ENCODE measurements at places on chromosomes 12 and 14. TPM values are rescaled to one million over a fixed set of nuclear protein-coding genes. Genes with fewer than 3 reads are reported as not detected.

DNA sequence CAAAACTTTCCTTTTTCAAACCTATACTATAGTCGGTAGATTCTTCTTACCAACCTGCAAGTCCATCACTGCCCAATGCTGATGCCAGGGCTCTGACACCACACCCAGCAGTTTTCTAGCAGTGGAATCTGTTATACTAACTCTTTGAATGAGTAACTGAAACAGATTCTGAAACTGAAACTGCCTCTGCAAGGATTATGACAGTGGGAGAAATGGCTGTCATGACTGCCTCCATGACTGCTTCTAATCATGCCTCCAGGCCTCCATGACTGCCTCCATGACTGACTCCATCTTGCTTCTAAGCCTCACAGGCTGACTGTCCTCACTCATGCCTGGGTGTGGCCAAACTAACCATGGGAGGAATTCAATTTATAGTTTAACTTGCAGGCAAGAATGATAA is 29.4 kb upstream of the OXA1L start:
- H3K4me3 ChIP-seq, result no peak overlapping the region
- no peaks in the 10 kb centered on the region for H3K27me3 ChIP-seq
- H3K27ac ChIP-seq, result no peak overlapping the region
- H3K4me1 ChIP-seq, result peaks cover 25% of the 10 kb centered on the region

DNA sequence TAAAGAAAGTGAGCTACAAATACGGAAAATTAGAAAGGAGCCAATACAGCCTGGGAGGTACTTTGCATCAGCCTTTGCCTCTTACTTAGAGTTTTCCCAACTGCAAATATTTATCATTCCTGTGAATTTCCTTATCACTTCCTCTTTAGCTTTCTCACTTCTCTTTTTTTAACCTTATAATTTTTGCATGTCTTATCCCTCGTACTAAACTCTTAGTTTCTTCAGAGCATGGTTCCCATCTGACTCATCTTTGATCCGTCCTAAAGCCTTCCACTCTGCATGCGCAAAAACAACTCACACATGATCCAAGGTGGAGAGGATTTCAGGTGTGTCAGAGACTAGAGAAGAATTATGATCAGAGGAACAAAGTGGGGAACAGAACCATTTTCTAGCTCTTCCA is 9.6 kb upstream of the SNAPC1 start:
- peaks cover 36% of the 10 kb centered on the region for H3K4me1 ChIP-seq
- H3K27me3 ChIP-seq, result no peaks in the 10 kb centered on the region
- no peaks in the 10 kb centered on the region for H3K36me3 ChIP-seq
- H3K4me3 ChIP-seq, result no peak overlapping the region
- peak; percentile 32 for DNase-seq
- H3K27ac ChIP-seq, result no peak overlapping the region

DNA sequence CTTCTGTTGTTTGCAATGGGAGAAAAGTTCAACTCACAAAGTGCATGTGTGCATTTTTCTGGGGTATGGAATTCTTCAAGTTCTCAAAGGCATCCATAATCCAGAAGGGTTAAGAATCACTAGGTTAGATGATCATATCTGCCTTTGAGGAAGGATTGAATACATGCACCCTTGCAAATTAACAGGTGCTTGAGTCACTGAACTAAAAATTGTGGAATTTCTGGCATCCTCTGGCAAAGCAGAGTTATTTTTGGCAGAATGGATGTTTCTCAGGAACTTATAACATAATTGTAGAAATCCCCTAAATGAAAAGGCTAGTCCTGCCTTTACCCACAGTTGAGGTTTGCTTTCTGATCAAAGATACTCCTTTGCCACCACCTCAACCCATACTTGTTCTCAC is 136.5 kb upstream of the DYRK2 start:
- H3K27me3 ChIP-seq, result no peaks in the 10 kb centered on the region
- H3K36me3 ChIP-seq, result no peaks in the 10 kb centered on the region
- no peaks in the 10 kb centered on the region for H3K4me1 ChIP-seq

DNA sequence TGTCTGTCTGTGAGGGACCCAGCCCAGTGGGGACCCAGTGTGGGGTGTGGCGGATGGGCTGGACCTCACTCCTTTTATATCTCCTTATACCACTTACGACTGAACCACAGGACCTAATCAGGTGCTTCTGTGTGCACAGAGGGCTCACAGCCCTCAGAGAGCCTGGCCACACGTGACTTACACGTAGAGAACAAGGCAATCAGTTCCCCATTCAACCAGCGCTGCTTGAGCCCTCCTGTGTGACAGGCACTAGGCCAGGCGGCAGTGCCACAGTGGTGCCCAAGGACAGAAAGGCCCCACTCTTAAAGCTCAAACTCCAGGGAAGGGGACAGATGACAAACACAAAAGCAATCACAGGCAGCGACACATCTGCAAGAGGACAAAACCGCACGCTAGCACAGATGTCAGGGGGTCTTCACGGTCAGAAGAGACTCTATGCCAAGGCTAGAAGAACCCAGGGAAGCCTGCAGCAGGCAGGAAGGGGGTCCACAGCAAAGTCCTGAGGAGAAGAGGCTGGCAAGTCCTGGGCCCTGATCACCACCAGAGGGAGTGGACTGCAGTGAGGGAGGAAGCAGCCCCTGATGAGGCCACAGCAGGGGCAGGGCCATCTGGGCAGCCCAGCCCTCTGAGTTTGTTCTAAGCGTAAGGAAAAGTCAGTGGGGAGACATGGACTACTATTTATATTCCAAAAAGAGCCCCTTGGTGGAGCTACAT is 39.3 kb downstream of the SETD3 start:
- DNase-seq, result no peak
- peaks cover 3% of the 10 kb centered on the region for H3K36me3 ChIP-seq
- H3K27me3 ChIP-seq, result no peaks in the 10 kb centered on the region
- H3K4me1 ChIP-seq, result peaks cover 6% of the 10 kb centered on the region

- no peak overlapping the region for H3K27ac ChIP-seq
- DNase-seq, result no peak
- no peaks in the 10 kb centered on the region for H3K36me3 ChIP-seq
- H3K4me1 ChIP-seq, result no peaks in the 10 kb centered on the region
- no peak overlapping the region for H3K4me3 ChIP-seq
These were observed 1.4 kb upstream of the TMEM132C start for GRCh38 chr12:128265566-128265965.

GRCh38 chr12:119247720-119248043 is 69.0 kb downstream of the HSPB8 start:
- no peak overlapping the region for H3K4me3 ChIP-seq
- no peaks in the 10 kb centered on the region for H3K27me3 ChIP-seq
- H3K27ac ChIP-seq, result no peak overlapping the region

DNA sequence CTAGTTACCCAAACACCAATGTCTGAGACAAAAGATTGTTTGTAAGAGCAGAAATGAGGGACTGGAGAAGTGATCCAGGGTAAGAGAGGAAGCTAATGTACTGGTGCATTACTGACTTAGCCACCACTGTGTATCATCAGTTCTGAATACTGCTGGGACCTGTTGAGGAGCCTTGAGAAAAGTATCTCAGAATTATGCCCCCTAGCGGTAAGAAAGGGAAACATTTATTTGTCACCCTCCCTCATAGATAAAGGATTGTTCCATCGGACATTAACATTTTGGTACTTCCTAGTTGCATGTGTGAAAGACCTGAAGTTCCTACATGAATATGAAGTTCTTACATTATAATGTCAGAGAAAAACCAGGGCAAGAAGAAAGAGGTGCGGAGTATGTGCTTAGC is 612.5 kb downstream of the FSCB start:
- no peak overlapping the region for H3K4me3 ChIP-seq
- H3K4me1 ChIP-seq, result no peaks in the 10 kb centered on the region
- H3K27me3 ChIP-seq, result no peaks in the 10 kb centered on the region
- DNase-seq, result no peak
- no peak overlapping the region for H3K27ac ChIP-seq

DNA sequence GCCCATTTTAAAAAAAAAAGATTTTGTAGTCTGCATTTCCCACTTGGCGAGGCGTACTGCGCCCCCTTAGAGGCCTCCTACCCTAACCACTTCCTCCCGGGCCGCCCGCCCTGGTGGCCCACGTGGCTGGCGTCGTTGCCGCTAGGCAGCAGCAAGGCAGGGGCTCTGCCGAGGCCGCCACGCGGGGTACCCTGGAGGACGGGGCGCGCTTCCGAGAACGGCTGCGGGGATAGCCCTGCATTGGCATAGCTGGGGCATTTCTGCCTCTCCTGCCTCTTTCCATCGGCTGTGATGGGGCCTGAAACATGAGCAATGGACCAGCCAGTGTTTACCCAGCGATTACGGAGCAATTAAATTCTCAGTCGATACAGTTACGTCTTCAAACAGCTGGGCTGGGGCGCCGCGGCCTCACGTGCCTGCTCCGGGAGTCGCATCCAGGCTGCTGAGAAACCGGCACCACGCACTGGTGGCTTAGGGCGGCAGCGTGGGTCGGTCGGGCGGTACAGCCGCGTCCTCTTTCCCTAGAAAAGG is 38.0 kb downstream of the IQSEC3 start:
- DNase-seq, result no peak
- no peaks in the 10 kb centered on the region for H3K4me1 ChIP-seq
- no peak overlapping the region for H3K27ac ChIP-seq
- H3K36me3 ChIP-seq, result no peaks in the 10 kb centered on the region
- no peak overlapping the region for H3K4me3 ChIP-seq

- H3K36me3 ChIP-seq, result no peaks in the 10 kb centered on the region
- H3K27me3 ChIP-seq, result no peaks in the 10 kb centered on the region
- H3K4me3 ChIP-seq, result no peak overlapping the region
- no peak overlapping the region for H3K27ac ChIP-seq
- peak; percentile 42 for DNase-seq
- H3K4me1 ChIP-seq, result no peaks in the 10 kb centered on the region
These were observed 43.0 kb upstream of the GLIPR1 start for GRCh38 chr12:75437564-75437963.

GRCh38 chr12:105338966-105339365 is 8.5 kb downstream of the C12orf75 start:
- H3K27me3 ChIP-seq, result no peaks in the 10 kb centered on the region
- peaks cover 7% of the 10 kb centered on the region for H3K4me1 ChIP-seq
- H3K4me3 ChIP-seq, result no peak overlapping the region
- DNase-seq, result no peak

DNA sequence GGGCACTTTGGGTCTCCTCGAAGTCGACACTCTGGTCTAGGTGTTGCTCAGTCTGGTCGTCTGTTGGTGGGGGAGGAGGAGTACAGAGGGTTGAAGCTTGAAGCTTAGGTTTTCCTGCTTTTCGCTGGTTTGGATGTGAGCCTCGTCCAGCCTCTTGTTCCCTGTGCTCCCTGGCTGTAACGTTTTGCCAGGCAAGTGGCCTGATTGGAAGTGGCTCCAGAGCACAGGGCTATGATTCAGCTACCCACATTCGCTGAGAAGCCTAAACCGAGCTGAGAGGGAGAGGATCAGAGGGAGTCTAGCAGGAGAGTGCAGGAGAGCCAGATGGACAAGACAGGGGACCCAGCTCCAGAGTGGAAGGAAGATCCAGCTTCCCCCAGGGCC is 6.1 kb downstream of the HOXC10 start:
- peaks cover 94% of the 10 kb centered on the region for H3K27me3 ChIP-seq
- no peak overlapping the region for H3K27ac ChIP-seq
- H3K4me3 ChIP-seq, result no peak overlapping the region
- no peaks in the 10 kb centered on the region for H3K4me1 ChIP-seq
- DNase-seq, result no peak

GRCh38 chr12:42084522-42084921 is 60.2 kb downstream of the GXYLT1 start:
- peaks cover 2% of the 10 kb centered on the region for H3K36me3 ChIP-seq
- H3K4me3 ChIP-seq, result no peak overlapping the region
- H3K27me3 ChIP-seq, result no peaks in the 10 kb centered on the region
- no peaks in the 10 kb centered on the region for H3K4me1 ChIP-seq
- no peak for DNase-seq
- no peak overlapping the region for H3K27ac ChIP-seq

DNA sequence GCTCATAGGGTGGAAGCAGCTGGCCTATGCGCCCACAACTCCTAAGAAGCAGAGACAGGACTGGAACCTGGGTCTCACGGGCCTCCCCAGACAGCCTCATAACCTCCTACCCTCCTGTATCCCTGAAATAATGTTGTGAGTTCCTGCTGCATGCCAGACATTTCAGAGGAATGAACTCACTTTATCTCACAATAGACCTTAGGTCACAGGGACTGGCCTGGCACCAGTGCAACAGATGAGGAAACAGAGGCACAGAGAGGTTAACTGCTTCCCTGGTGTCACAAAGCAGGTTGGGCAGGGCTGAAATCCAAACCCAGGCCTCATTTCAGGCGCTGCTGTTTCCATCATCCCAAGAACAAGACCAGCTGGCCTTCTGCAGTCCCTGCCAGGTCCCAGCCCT is 5.3 kb downstream of the PHETA1 start:
- H3K4me1 ChIP-seq, result peaks cover 21% of the 10 kb centered on the region
- H3K27ac ChIP-seq, result peak overlapping the region; percentile 52
- H3K27me3 ChIP-seq, result no peaks in the 10 kb centered on the region
- H3K36me3 ChIP-seq, result peaks cover 13% of the 10 kb centered on the region
- peak; percentile 43 for DNase-seq

DNA sequence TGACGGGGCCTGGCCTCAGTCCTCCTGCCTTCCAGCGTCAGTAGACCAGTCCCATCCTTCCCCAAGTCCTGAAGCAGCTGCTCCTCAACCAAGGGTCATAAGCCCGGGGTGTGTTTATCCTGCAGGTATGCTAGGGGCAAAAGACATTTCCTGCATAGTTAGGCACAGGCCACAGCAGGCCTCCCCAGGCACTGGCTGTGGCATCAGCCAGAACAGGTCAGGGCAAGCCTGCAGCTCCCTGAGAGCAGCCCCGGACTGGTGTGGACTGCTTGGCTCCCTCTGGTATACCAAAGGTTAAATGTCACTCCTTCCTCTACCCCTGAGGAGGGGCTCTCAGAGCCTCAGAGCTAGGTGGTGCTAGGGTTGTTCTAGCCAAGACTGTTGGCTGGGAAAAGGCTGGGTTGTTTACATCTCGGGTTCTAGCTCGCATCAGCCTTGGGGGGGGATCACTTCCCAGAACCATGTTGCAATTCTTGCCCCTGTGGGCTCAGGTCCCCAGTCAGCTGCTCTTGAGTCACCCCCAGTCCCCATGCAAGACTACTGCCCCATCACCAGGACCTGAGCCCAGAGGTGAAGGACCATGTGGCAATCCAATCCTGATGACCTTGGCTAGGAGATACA is 2.9 kb downstream of the MMP14 start:
- H3K4me1 ChIP-seq, result peaks cover 25% of the 10 kb centered on the region
- peak overlapping the region; percentile 84 for H3K27ac ChIP-seq
- no peak for DNase-seq
- no peaks in the 10 kb centered on the region for H3K27me3 ChIP-seq

GRCh38 chr14:34208532-34208931 is 253.5 kb downstream of the SPTSSA start:
- H3K36me3 ChIP-seq, result no peaks in the 10 kb centered on the region
- no peaks in the 10 kb centered on the region for H3K4me1 ChIP-seq
- no peaks in the 10 kb centered on the region for H3K27me3 ChIP-seq
- no peak for DNase-seq
- H3K27ac ChIP-seq, result no peak overlapping the region
- H3K4me3 ChIP-seq, result no peak overlapping the region

The DEGS2 gene
- not detected for total RNA-seq

The APOLD1 gene
- total RNA-seq, result 6.0 TPM

The SELPLG gene
- 0.62 TPM for total RNA-seq

The M6PR gene
- total RNA-seq, result 142 TPM
